ENCODE measurements at places on chromosomes 12 and 14.

DNA sequence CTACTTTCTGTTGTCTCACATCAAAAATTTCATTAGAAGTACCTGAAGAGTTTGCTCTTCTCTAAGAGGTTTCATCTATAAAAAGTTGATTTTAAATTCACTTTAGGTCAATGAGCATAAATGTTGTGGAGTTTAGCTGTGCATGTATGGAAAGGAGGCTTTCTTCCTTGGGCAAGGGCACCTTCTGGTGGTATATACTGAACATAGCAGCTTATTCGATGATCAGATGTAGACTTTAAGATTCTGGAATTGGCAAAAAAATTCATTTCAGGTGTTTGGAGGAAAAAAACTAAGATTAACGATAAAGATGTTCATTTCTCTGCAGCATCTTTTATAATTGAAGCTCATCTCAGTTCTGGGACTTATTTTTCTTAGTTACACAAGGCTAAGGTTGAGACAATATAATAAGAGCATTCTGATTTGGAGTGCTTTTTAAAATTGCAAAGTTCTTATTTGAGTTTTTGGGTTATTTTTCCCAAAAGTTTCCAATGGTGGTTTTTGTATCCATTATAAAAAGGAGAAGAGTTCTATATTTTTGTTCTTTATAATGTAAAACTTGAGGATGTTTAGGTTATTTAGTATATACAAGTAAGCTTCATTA, 46.8 kb downstream of the TMEM117 start:
- DNase-seq, result peak; percentile 80

- peak; percentile 33 for DNase-seq
These were observed 29.3 kb downstream of the ZCRB1 start for GRCh38 chr12:42296503-42297109.

DNA sequence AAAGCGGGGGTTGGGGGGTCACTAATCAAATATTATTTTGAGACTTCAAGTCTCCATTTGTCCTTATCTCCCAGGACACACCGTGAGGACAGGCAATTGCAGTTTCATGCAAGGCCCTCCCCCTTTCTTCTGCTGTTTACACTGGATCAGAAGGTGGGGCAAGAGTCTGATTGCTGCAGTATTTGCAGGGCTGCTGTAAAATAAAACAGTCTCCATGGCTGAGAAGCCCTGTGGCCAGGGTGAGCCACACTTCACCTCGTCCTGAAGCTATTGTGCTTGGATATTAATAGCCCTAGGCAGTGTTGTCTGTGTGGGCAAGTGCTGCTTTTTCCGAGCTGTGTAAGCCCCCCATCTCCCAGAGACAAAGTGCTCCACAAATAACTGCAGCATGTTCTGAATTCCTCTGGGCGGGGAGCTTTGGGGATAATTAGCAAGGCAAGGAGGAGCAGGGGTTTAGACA, 187.4 kb upstream of the NTF3 start:
- peak; percentile 7 for DNase-seq

GRCh38 chr12:52005903-52006703, 643 bp upstream of the TAMALIN start:
- DNase-seq, result peak; percentile 80

DNA sequence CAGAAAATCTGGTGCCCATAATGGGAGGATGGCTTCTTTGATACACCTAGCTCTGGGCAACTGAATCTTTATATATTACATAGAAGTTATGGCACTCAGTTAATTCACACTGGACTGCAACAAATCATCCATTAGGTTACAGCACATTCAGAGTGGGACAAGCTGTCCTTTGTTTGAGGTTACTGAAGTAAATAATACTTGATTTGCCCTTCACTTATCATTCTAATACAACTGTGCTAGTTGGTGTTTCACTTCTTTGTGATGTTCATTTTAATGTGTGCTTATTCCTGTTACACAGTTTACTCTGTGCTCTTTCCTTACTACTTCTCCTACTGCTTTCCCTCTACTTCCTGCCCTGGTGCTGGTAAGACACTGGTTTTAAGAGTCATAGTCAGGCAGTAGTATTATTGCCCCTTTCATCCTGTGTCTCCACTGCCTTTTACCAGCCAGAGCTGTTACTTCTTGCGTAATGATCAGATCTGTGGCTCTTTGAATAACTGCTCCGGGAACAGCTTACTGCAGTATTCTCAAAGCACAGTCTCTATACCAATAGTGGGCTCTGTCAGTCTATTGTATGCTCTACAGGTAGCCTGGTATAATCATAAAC, 36.4 kb upstream of the GXYLT1 start:
- no peak for DNase-seq

GRCh38 chr12:42677461-42677860, 87.9 kb upstream of the PRICKLE1 start:
- DNase-seq, result no peak

- DNase-seq, result peak; percentile 25
These were observed 203.6 kb upstream of the PRICKLE1 start for GRCh38 chr12:42793166-42793565.

- DNase-seq, result no peak
These were observed 7.0 kb downstream of the ACVRL1 start for GRCh38 chr12:51914034-51914923.

DNA sequence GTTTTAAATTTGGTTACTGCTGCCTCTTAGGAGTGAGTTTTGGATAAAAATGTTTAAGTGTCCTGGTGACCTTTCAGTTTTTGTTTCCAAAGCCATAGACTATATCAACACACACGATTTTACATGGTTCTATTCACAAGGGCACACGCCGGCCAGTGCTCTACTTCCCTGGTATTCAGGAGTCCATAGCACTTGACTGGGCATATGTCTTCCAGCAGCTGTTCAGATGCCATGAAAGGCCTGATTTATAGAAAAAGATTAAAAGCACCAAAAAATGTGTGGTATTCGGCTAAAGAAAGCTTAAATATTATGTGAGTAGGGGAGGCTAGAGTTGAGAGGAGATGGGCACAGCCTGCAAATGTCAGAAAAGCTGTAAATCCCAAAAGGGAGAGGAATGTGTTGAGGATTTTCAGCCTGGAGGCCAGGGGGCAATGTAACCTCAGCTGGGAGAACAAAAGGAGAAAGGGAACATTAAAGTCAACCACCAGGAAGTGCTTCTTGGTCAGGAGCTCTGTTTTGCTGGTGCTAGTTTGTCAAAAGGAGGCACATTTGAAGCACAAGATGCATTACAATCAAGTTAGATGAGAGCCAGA, 478.4 kb downstream of the RAD51B start:
- DNase-seq, result no peak

GRCh38 chr14:67447033-67447381, 35.0 kb upstream of the PLEK2 start:
- no peak for DNase-seq

DNA sequence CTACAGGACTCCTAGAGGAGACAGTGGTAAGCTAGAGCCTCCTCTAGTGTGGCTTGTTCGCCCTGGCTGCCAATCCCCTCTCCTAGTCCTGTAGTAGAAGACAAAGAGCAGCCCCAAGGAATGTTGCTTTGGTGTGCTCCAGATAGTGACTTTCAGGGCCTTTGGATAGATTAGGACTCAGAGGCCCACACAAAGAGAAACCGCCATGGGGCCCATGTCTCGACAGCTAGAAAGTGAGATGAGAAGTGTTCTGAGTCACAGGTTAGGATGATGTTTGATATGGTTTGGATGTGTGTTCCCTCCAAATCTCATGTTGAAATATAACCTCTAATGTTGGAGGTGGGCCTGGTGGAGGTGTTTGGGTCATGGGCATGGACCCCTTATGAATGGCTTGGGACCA, 51.8 kb upstream of the JDP2 start:
- no peak for DNase-seq

DNA sequence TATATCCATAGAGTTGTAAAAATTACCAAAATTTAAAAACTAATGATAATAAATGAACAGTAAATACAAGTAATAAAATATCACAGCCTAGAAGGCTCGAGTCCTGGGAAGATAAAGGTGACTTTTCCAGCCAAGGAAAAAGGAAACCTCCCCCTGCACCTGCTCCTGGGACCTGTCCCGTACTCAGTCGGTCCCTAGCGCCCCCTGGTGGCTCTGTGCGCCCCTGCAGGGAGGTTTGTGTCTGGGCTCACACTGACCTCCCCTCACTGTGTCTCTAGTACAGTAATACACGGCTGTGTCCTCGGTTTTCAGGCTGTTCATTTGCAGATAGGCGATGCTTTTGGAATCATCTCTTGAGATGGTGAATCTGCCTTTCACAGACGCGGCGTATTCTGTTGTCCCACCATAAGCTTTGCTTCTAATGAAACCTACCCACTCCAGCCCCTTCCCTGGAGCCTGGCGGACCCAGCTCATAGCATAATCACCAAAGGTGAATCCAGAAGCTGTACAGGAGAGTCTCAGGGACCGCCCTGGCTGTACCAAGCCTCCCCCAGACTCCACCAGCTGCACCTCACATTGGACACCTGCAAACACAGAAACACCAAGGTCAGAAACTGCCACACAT, 1030.4 kb downstream of the TMEM121 start:
- DNase-seq, result peak; percentile 60

GRCh38 chr12:105729926-105730325, 399.4 kb downstream of the C12orf75 start:
- DNase-seq, result peak; percentile 15

DNA sequence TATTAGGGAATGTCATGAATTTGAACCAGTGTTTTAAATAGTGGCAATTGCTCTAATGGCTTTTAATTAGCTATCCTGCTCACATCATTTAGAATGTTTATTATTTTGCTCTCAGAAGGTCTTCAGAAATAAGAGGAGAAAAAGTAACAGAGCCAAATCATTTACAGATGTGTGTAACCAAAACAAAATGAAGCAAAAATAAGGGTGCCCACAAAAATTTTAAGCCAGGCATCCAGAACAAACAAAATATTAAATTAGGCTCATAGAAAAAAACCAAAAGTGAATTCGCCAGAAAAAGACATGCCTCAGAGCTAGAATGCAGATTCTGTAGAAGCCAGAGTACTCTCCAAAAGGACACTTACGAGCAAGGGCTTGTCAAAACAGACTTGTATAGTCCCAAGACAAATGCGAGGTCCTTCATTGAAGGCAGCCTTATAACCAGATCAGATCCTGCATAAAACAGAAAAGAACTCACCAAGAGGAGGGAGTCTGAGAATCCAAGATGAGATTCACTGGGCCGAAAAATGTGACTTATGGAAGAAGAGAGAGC, 20.2 kb upstream of the SERPINA1 start:
- no peak for DNase-seq

DNA sequence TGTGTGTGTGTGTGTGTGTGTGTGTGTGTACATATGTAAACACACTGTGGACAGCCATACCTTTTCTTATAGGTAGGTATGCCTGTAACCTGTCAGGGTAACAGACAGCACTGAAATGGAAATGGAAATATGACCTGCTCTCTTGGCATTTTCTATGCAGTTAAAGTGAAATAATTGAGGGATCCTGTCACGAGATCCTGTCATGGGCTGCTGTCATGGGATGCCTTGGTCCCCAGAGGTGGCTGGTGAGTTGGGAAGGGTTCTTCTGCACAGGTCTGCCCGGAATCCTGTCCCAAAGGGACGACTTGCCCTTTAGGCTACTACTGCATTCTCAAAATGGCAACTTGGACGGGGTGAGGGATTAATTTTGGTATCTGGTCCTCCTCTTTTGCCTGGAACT, 47.3 kb downstream of the ELK3 start:
- DNase-seq, result no peak

- no peak for DNase-seq
These were observed 1.2 kb downstream of the PTPRQ start for GRCh38 chr12:80445083-80445793.

DNA sequence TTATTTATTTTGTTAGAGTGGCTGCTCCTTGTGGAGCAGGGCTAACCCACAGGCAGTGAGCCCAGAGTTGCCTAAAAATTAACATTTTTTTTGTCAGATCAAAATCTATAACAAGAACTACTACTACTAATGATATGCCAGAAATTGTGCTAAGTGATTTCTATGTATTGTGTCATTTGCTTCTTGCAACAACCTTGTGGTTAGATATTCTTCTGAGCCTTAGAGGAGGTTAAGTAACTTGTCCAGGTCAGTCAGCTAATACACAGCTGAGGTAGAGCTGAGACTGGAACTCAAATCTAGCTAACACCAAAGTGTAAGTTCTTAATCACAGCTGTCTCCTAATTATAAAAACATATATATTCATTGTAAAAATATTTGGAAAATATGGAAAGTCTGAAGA, 29.8 kb downstream of the CFL2 start:
- no peak for DNase-seq

DNA sequence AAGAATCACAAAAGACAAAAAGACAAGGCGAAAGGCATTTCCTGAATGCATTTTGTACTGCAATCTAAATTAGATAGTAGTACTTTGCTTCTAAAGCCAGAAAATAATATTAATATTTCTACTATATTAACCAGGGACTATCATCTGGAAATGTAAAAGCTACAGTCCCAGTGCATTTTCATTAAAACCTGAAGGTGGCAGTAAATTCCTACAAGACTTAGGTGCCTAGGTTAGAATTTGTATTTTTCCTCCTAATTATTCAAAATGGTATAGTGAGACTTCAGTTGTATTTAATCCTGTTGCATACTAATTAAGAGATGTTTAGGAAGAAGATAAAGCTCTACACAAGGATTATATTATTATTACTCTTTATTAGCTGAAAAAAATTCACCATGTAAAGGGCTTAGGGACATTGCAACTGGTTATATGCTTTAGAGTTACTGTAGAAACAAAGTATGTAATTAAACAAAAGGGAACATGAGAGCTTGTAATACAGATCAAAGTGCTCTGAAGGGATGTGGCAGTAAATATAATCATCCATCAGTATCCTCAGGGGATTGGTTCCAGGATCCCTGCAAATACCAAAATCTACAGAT, 53.6 kb downstream of the BRMS1L start:
- peak; percentile 34 for DNase-seq

DNA sequence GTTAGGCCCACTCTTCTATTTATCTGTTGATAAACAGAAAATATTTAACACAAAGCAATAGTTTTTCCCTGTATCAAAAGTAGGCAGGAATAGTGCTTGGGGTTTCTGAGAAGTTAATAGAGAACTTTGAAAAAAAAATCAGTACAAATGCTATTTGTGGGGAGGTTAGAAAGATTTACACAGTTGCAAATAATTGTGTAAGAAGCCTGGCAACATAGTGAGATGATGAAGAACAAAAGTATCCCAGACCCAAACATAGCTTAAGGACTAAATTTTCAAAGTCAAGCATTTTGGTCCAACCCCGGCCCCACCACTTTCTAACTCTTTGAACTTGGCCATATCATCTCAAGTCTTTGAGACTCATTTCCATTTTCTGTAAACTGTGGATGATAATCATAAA, 687.5 kb upstream of the TMEM132C start:
- DNase-seq, result no peak

DNA sequence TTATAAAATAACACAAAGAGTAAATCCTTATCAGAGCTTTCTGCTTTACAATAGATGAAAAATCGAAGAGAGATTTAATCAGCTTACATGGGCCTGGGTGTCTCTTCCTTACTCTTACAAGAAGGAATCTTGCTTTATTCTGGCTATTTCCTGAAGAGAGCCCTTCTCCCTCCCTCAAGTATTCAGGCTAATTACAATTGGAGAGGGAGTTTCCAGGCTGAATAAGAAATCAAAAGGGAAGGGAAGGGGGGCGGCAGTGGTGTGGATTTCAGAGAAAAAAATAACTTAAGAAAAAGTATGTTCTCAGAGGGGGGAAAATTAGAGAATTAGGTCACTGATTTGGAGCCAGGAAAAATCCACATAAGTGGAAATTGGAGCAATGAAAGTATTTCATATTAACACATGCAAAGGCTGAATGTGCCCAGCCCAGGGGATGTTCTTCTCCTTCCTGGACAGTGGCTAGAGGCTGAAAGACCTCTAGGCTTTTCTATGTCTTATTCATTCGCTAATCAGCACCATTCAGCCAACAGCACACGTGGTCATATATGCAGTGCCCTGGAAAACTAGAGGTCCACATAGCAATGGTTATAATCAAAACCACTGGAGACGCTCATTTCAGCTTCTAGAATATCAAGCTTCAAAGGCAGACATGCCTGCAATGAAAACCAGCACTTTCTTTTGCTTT, 158.9 kb upstream of the BTG1 start:
- no peak for DNase-seq

All from common myeloid progenitor, CD34-positive (primary cell).